ENCODE measurements at places on chromosomes 3 and 15.

GRCh38 chr3:130854208-130854864 lies 39.5 kb upstream of the ATP2C1 start:
- no peak for DNase-seq

DNA sequence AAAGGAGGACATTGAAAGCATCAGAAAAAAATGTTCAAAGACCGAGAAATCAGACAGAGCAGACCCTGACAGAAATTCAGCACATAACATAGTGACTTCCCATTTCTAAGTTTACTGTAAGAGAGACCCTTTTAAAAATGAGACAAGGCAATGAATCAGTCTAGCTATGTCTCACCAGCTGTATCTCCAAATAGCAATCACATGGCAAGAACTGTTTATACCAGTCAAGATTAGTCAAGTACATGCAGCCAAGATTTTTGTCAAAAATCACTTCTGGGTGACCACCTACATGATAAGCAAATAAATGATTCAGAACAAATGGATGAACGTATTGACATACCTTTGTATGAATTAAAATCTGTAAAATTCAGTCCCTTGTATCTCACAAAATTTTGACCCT lies 138.0 kb downstream of the DTWD1 start:
- no peak for DNase-seq

GRCh38 chr3:45842851-45843625 lies 1.1 kb upstream of the LZTFL1 start:
- DNase-seq = no peak

GRCh38 chr3:155382396-155383042 lies 89.0 kb upstream of the STRIT1 start:
- DNase-seq = no peak

DNA sequence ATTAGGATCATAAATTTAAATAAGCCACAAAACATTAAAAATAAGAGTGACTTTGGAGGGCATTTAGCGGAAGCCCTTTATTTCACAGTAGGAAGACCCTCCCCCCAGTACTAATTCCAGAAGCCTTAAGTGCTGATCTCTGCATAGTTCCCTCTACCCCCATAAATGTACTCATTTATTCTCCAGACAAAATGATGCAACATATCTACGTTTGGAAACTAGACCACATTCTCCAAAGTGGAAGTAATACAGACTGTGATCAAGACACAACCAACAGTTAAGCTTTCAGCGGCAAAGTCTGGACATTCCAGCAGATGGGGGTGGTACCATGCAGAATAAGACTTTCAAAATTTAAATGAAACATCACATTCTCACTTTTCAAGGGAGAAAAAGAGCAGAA lies 44.8 kb upstream of the RPS17 start:
- no peak for DNase-seq

GRCh38 chr3:123939706-123940105 lies 21.3 kb downstream of the CCDC14 start:
- no peak for DNase-seq

DNA sequence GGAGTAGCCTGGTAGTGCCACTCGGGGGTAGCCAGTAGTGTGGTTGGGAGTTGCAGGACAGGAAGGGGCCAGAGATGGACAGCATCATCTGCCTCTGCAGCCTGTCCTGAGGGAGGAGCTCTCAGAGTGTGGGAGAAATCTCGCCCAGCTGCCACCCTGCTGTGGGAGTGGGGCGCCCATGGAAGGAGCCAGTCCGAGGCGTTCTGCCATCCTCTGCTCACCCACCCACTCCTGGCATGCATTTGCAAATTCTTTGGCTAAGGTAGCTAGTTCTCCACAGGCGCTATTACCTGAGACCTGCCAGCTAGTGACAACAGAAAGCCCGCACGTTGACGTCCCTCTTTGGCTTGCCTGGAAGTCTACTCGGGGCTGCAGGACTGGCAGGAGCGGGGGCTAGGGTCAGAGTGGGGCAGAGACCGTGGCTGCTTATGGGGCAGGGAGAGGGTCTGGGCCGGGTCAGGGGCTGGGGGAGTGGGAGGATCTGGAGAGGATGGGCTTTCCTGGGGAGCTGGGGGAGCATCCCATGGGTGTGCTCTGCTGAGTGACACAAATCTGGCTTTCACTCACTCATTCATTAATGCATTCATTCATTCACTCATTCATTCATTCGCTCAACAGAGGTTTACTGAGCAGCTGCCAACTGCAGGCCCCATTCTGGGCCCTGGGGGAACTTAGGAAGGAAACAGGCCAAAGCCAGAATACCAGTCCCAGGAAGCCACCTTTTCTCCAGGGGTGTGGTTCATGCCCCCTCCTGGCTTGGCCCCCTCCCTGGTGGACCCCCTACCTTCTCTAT lies 44.4 kb upstream of the INSYN1 start:
- DNase-seq = no peak

- no peak for DNase-seq
Observed at GRCh38 chr3:147604136-147604535, 195.0 kb downstream of the ZIC1 start.
